WERI-Rb-1 (cell line): ENCODE measurements at places on chromosomes 7 and 10.

DNA sequence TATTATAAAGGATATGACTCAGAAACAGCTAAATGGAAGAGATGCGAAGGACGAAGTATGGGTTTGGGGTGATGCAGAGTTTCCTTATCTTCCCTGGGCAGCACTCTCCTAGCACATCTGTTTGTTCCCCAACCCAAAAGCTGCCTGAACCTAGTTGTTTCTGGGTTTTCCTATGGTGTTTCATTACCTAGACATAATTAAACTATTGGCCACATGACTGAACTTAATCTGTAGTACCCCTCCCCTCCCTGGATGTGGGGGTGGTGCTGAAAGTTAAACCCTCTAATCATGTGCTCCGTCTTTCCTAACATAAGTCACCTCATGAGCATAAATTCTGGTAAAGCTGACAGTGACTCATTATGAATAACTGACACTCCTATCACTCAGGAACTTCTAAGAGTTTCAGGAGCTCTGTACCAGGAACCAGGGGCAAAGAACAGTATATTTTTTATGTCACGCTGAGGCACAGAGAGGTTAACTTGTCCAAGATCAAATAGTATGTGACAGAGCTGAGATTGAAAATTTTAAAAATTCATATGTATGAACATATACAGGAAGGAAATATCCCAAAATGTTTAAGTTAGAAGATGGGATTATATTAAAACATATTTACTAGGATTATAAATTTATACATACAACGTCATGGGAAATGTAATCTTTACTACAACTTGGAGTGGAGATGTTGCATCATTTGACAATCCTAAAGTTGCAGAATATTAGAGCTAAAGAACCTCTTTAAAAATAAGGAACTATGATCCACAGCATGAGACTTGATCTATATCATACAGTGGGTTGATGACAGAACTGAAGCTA is 4.8 kb downstream of the STRIP2 start:
- peak; percentile 64 for DNase-seq

- no peak for DNase-seq
These were observed 15.9 kb downstream of the TDRD1 start for GRCh38 chr10:114195079-114195478.

- no peak for DNase-seq
These were observed 103.8 kb downstream of the RGS10 start for GRCh38 chr10:119438717-119439116.

- DNase-seq, result no peak
These were observed 34.0 kb upstream of the DNMBP start for GRCh38 chr10:100043796-100044195.

DNA sequence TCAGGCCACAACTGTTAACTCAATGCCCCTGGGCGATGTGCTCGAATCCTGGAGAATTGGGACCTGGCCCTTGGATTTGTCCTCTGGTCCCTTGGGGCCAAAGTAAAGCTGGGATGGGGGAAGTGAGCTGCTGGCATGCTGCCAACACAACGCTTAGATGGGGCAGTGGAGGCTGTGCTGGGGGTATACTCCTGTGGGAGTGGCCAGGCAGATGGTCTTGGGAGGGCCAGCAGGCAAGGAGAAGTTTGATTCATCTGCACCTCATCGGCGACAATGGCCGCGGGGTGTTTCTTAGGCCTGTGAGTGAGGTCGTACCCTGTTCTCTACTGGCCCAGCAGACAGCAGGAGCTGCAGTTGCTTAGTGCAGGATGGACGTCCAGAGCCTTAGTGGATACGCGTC is 139.0 kb upstream of the MTPN start:
- no peak for DNase-seq

- DNase-seq, result no peak
These were observed 46.1 kb upstream of the ANLN start for GRCh38 chr7:36343548-36343947.

GRCh38 chr7:141071260-141071854 is 2.5 kb upstream of the TMEM178B start:
- DNase-seq, result peak; percentile 81

- no peak for DNase-seq
These were observed 750.2 kb downstream of the XPNPEP1 start for GRCh38 chr10:109173121-109173520.

- DNase-seq, result no peak
These were observed 25.3 kb upstream of the C10orf53 start for GRCh38 chr10:49654036-49654693.

DNA sequence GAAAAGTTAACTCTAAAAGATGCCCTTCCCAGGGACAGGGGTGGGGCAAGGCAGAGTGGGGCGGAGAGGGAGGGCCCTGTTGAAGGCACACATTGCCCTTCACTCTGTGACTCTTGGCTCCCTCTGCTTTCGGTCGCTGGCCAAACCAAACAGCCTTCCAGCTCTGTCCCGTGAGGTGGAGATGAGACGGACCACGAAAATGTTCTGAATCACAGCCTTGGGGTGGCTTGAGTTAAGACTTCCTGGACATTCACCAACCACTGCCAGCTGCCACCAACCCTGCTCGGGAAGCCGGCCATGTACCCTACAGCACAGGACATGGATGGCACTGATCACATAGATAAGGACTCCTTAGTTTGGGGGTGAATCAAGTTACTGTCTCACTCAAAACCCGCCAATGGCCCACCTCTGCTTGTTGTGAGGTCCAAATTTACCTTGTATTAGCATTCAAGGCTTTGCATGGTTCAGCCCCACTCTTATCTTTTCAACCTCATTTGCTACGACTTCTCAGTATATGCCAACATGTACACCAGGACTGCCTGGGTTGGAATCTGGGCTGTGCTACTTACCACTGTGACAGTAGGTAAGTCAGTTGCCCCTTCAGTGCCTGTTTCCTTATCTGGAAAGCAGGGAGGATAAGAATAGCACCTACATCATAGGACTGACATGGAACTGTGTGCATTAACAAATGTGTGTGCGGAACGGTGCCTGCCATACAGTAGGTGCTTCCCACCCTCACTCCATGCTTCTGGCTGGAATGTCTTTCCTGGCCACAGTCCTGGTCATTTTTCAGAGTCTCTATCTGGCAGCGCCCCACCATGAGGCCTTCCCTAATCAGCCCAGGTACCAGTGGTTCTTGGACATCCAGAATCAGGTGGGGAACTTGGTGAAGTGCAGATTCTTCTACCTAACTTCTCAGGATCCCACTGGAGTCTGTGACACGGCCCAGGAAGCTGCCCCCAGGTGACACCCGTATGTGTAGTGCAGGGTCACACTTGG is 28.0 kb downstream of the ITPRIP start:
- DNase-seq, result no peak

DNA sequence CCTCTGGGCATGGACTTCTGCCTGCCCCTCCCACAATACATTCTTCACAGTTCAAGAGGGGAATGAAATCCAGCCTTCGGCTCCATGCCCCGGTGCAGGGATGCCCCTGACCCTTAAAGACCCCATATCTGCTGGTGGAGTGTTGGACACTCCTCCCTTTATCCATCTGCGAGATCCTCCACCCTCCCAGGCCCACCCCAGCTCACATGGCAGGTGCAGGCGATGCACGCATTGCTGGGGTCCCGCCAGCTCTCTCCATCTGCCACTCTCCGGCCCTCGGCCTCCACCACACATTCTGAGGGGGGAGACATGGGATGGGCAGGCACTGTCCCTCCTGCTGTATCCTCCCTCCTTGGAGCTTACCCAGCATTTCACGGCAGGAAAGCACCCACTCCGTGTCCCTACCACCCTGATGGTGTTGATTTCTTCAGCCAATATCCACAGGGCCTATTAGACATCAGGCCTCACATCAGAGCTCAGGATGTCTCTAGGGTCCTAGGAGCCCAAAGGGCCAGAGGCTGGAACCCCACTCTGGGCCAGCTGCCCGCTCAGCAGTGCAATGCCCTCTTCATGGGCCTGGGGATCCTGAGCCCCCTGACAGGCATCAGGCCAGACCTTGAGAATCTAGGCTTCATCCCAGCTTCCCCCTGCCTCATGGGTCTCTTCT is 18.3 kb downstream of the ATP6V1F start:
- DNase-seq, result no peak

GRCh38 chr10:132536241-132536876 is 1.2 kb upstream of the INPP5A start:
- no peak for DNase-seq

DNA sequence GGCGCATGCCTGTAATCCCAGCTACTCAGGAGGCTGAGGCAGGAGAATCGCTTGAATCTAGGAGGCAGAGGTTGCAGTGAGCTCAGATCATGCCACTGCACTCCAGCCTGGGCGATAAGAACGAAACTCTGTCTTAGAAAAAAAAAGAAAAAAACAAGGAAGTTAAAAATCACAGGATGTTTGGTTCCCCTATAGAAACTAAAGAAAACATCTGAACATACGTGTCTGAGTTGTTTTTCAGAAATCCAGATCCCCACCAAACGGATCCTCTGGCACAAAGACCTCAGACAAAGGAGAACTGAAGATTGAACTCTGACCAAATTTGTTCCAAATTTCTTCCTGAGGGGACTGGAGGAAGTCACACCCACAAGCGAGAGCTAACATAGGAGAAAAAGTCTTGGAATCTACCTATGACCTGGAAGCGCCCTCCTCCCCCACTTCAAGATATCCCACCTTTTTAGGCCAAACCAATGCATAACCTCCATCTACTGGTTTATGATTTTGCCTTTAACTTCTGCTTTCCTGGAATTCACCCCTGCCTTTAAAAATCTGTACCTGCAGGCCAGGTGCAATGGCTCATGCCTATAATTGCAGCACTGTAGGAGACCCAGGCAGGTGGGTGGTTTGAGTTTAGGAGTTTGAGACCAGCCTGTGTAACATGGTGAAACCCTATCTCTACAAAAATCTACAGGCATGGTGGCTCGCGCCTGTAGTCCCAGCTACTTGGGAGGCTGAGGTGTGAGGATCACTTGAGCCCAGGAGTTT is 19.7 kb upstream of the SIRT1 start:
- no peak for DNase-seq

GRCh38 chr10:98994030-98994429 is 241.6 kb downstream of the HPSE2 start:
- DNase-seq, result no peak

DNA sequence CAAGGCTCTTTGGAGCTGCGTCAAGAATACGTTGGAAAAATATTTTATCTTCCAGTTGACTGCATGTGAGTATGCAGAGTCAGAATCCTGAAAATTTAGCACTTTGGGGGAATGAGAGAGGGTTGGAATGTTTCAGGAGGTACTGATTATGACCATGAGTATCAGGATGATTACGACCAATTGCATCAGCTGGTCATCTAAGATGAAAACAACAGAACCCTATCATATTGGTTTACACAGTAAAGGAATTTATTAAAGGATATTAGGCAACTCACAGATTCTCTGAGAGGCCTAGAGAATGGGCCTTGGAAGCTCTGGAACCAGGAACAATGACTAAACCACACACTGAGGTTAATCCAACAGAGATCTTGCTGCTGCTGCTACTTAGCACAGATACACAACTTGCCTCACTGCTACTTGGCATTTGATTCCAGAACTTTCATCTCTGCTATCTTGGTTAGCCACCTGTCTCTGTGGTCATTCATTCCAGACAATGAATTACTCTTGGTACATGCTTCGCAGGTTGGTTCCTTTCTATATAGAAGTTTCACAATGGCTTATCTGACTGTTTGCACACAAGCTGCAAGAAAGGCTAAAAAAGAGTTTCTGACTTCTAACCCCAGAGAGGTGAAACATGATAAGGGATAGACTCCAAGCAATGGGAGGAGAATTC is 68.0 kb upstream of the CTTNBP2 start:
- DNase-seq, result no peak

DNA sequence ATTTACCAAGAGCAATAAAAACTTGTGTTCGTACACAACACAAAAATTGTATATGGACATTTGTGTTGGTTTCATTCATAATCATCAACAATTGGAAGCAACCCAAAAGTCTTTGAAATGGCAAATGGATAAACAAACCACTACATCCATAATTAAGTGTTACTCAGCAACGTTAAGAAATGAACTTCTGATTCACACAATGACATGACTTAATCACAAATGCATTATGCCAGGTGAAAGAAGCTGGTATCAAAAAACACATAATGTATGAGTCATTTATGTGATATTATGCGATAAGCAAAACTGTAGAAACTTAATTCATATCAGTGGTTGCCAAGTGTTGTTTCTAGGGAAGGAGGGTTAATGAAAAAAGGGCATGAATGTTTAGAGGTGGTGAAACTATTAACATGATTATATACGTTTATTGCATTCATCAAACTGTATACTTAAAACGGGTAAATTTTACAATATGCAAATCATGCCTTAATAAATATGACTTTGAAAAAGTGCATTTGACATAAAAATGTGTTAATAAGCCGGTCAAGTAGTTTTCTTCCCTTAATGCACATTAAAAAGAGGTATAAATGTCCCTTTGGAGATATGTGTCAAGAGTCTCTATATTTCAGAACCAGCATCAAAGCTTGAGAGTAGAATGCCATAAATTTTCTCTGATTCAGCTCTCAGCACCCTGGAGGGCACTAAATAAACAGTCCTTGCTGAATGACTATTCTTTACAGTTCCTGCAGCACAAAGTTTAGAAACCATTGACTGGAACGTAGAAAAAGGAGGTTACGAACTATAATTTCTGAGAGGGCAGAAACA is 84.8 kb upstream of the GRM3 start:
- no peak for DNase-seq

DNA sequence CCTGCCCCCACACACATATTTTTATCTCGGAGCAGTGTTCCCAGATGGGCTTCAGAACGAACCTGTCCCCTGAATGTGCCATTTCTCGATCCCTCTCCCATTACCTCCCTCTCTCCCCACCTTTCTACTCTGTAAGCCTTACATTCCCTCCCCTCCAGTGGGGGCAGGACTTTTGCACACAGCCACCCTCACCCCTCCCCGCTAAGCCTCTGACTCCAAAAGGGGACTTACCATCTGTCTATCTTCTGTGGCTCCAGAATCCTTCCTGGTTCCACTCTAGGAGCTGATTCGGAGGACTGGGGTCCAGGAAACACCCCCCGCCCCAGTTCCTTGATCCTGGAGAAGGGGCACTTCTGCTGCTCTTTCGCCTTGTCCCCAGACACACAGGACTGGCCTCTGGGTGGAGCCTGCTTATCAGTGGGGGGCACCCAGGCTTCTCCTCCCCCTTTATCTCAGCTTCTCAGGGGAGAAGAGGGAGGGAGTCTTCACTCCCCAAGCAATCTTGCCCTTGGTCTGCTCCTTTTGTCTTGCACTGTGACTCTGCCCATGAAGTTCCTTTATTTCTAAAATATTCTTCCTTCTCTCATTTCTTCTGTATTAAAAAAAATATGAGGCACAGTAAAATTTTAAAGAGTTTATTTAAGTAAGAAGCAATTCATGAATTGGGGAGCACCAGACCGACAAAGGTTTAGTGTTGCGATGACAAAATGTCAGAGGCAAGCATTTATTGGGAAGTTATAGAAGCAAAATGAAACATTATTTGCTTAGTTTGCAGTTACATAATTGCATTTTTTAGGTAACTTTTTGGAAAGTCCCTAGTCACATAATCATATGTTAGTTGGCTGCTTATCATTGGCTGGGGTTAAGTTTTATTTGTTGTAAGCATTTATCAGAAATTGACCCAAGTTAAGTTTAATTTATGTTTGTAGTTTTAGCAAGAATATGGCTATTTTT is at the start of gene KEL:
KEL (minus strand) TSS at position 391 of the 954 bp plus-strand sequence; CDS start at position 234, 157 bp downstream.
- DNase-seq, result peak; percentile 86

GRCh38 chr7:99843808-99844207 is 16.0 kb downstream of the CYP3A43 start:
- DNase-seq, result no peak
